ENCODE measurements at places on chromosomes 3 and 15.

DNA sequence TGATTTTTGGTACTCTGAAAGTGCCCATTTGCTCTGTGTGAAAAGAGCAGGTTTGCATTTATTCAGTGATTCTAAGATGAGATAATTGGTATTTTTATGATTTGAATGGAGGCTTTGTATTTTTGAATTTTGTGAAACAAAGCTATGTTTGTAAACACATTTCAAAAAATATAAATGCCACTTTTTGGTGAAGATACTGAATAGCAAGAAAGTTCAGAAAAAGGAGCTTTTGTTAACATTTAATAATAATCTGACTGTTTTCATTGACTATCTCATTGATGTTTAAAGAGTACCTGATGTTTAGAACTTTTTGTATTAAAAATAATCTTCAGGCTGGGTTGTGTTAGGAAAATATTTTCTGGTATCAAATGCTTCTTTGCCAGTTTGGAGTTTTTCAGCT is 23.7 kb downstream of the TCF12 start:
- no peak for DNase-seq

DNA sequence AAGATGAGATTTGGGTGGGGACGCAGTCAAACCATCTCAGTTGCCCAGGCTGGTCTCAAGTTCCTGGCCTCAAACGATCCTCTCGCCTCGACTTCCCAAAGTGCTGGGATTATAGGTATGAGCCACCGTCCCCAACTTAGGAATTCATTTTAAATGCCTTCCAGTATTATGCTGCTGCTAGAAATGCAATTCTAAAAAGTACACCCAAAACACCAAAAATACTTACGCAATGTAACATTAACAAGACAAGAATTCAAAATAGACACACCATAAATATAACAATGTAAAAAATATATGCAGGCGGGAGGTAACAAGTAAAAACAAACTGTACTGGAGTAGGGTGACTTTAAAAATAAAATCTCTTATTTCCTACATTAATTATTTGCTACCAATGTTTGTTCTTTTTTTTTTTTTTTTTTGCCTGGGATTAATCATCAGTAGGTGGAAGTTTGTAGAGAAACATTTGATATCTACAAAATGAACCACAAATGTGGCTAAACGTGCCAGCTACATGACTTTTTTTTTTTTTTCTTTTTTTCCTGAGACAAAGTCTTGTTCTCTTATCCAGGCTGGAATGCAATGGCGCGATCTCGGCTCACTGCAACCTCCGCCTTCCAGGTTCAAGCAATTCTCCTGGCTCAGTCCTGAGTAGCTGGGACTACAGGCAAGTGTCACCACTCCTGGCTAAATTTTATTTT is 56.8 kb downstream of the SETMAR start:
- no peak for DNase-seq

- no peak for DNase-seq
Observed at GRCh38 chr3:149134575-149134974, 5.1 kb downstream of the HPS3 start.

GRCh38 chr3:137108699-137109440 is 151.1 kb downstream of the IL20RB start:
- DNase-seq = no peak

- DNase-seq = no peak
Observed at GRCh38 chr3:149018247-149018646, 26.9 kb downstream of the GYG1 start.

DNA sequence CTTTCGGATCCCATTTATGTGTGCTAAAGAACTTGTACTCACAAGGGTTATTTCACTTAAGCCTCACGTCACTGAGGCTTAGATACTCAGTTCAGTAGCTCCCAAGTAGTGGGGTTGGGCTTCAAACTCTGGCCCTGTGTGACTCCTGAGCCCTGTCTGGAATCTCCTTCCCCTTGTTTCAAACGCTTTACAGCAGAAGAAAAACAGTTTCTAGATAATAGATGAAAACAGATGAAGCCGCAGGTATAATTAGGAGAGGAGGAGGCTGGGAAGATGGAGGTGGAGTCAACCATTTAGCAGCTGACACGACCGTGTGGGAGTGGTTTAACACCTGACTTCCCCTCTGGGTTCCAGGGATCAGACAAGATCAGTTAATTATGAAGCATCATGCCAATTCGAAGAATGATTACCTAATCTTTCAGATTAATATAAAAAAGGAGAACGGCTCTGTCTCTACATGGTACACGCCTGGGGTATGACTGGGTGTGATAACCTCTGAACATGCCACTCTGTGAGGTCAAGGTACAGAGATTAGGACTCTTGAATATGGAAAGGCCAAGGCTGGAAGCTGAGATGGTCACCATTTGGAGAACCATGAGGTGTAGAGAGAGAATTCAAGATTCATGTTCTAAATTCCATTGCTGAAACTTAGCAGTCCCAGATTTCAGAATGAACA is 31.1 kb downstream of the TPM1 start:
- DNase-seq = no peak

GRCh38 chr3:151085889-151086483 is 522 bp downstream of the MED12L start:
- peak; percentile 38 for DNase-seq

DNA sequence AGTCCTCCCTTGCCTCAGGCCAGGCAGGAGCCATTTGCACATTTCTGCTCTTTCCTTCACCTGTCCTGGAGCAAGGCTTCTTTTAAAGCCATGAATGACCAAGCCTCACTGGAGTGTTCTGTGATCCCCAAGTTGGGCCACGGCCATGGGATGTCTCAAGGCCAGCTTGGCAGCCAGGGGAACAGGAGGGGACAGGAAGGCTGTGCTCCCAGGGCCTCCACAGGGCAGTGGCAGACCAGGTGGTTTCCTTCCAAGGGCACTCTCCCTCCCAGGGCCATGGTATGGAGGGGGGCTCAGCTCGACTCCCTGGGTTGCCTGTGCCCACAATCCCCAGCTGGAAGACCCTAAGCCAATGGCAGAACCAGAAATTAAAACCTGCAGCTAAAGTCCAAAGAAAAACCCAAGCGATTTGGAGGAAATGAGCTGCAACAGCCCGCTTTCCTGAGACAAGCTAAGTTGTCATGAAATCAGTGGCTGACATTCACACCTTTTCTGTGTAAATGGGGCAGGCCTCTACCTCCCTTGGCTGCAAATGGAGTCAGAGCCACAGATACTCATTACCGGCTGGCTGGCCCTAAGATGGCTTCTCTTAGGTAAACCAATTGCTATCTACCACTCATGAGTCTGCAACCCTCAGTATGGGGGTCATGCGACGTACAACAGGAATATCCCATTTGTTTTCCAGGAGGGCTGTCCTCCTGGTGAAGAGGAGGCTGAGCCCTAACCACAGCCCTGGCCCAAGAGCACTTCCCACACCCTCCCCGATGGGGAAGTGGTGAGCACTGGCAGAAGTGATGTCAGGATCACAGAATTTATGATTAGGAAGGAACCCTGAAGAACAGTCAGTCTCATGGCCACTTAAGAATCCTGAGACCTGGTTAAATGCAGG is 83.3 kb downstream of the SNRK start:
- DNase-seq = no peak

GRCh38 chr3:191217301-191217700 is 18.3 kb downstream of the OSTN start:
- DNase-seq = no peak

GRCh38 chr15:65020419-65020818 is 9.0 kb downstream of the MTFMT start:
- DNase-seq = no peak

GRCh38 chr3:5194801-5195509 is 7.4 kb downstream of the EDEM1 start:
- DNase-seq = no peak

DNA sequence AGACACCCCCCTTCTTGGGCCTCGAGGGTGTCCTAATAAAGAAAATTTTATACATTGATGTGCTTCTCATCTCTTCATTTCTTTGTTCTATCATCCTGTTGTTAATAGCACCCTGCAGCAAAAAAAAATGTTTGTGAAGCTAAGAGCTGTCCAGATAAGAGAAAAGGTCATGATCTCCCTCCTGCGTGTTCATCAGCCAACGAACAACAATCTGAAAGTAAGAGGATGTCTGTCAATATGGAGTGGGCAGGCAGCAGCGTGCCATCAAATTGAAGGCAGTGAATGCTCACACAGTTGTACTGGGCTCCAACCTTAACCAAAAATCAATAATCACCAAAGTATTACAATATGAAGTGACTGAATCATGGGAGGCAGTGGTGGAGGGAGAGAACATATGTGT is 418.6 kb upstream of the ONECUT1 start:
- DNase-seq = no peak

DNA sequence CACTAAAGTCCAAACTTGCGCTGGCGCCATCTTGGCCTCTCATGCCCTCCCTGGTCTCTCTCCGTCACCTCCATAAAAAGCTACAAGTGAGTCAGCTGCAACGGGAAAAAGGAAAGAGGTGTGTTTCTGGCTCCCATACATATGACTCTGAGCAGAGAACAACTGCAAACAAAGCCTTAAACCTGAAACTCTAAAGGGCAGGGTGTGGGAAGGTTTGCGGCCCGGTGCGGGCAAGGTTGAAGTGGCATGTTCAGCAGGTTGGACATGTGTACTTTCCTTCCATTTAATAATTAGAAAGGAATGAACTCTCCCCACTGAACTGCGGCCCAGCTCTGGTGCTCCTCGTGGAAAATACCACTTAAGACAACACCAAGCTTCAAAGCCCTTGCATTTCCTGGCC is 59.0 kb upstream of the PPARG start:
- DNase-seq = no peak
